ENCODE measurements at places on chromosomes 12 and 14.

DNA sequence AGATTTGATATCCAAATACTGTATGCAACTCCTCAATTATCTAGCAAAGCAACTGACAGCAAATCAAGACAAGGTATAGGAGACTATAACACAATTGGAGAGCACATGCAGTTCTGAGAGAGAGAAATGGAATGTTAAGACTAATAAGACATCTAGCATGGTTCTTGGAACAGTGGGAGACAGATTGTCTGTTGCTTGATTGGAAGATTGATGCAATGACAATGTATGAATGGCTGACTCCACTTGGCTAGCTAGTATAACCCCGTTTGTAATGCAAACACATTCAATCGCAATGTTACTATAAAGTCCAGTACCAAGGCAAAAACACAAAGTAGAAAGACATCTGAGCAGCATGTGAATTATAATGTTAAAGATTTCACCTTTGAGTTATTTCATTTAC, 179.3 kb downstream of the RPL10L start:
- DNase-seq = no peak

DNA sequence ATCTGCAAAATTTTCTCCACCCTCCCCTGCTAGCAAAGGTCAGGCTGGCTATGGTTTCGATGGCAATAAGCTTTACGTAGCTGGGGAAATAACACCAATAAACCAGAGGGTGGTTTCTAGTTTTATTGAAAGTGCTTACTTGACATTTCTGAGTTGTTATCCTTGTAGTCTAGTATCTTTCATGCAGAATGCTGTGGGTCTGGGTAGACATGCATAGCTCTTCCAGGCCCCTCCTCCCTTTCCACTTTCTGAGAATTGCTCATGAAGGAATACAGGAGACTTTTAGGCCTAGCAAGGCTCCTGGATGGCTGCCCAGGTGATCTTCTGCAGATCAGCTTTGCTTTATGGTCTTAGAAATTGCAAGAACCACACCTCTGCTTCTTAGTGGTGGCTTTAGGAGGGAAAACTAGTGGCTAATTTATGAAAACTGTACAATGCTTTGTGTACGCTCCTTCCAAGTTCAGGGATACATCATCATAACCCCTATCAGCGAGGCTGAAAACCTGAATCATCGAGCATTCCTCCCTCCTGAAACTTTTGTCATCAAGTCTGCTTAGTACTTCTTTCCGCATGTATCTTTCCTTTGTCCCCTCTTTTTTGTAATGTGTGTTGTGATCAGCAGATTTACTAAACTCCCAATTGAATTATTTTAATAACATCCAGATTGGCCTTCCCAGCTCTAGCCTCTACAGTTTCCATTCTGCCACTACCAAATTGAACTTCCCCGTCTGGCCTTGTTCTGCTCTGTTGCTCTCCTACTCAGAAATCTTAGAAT, 473.0 kb downstream of the RAD51B start:
- no peak for DNase-seq

- DNase-seq = no peak
Observed at GRCh38 chr12:39431797-39432196, 11.1 kb downstream of the KIF21A start.

DNA sequence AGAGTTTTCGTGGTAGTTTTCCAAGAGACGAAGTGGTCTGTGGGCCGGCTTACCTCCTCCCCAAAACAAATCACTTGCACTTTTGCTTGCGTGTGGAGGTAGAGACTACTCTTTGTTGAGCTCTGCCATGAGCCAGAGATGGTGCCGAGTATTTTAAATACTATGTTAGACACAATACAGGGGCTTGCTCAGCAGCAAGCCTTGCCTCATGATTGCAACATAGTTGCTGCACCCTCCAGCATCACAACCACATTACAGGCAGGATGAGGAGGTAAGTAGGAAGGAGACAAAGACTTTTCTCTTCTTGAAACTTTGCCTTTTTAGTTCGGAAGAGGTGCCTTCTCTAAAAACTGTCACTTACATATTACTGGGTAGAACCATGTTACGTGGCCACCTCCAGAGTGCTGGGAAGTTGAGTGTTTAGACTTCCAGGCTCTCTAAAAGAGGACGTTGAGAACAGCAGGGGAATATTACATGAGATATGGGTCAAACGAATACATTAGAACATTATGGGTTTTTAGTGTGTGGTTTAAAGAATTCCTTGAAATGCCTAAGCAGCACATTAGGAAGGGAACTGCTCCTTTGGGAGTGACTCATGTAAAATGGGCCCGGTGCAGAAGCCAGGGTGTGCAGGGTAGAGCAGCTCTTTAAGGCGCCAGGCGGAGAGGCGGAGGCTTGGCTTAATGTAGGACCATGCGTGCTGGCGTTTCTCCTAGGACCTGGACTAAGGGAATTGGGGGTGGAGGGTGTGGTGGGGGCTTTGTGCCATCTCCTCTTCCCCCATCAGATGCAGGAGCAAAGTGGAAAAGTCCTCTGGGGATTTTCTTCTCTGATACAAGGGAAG, 110.6 kb upstream of the PRMT8 start:
- DNase-seq = no peak

- DNase-seq = no peak
Observed at GRCh38 chr12:30155001-30155730, 371.4 kb upstream of the TMTC1 start.

DNA sequence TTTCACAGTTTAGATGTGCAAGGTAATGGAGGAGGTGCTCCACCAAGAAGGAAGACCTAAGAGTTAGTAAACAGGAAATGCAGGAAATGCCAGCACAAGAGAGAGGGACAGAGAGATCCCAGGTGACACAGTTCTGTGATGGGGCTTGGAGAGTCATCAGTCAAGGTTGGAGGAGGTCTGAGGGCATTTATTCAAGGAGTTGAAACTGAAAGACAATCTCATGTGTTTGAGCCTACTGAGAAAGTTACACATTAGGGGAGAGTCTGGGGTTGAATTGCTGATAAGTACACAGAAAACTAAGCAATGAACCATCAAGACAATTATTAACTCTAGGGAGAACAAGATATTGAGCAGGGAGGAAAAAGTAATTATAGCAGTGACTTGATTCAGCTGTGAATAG, 138.5 kb downstream of the ANO6 start:
- no peak for DNase-seq
